ENCODE measurements at places on chromosomes 5 and 9. TPM values are rescaled to one million over a fixed set of nuclear protein-coding genes. Genes with fewer than 3 reads are reported as not detected.

Gene CRHBP
- not detected for total RNA-seq

Gene AFF4
- total RNA-seq: 18.3 TPM

Gene NCS1
- 16.6 TPM for total RNA-seq

Gene SOX30
- total RNA-seq: not detected

Gene MYORG
- total RNA-seq: 0.23 TPM

Gene PCDHAC1
- not detected for total RNA-seq

DNA sequence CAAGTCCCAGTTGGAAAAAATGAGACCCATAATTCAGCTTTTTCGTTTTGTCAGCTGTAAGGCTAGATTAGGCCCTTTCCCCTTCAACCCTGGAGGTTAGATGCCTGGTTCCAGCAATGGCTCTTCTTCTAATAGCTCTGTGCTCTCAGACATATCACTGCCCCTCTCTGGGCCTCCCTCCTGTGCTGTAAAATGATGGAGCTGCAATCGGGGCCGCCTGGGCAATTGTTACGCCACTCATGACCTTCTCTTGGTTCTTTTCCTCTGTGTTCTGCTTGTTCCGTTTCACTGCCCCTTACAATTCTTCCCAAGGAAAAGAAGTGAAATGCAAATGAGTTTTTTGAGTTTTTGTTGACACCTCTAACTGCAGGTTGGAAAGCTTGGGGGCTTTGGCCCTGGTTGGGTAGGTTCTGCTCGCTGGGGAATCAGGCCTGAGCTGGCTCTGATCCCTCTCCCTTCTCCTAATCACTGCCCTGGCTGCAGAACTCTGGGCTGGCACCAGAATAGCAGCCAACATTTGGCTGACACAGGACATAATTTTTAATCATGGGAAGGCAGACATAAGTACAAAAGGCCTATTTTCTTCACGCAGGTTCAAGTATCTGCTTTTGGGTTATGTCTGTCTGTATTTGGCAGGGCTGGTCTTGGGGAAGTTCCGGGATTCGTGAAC, 110.9 kb downstream of the FOXD1 start:
- no peak for DNase-seq

DNA sequence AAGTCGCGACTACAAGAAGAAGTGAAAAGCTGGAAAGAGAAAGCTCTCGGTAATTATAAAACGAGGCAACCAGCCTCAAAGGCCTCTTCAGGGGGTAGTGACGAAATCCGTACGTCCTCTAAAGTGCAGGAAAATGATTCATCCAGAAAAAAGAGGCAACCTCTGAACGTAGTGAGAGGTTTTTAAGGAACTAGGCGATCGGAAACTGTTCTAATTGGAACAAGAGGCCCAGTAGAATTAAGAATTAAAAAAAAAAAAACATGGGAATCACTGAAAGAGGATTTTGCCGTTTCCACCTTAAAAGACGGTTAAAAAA, 1.0 kb downstream of the CSNK1A1 start:
- no peak for DNase-seq

DNA sequence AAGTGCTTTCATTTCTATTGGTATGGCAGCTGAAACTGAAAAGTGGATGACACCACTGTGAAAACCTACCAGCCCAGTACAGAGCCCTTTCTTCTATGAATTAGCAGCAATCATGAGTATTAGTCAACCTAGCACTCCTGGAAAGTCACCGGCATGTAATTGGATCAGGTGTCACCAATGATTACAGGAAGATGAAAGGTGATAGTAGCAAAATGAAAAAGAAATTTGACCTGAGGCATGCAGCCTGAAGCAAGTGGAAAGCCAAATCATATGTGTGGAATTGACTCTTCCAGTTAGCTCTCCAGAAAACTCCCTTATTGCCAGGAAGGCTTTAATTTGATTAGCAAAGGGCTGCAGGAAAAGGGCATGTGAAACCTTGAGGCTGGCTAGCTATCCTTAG, 81.2 kb upstream of the NAA35 start:
- DNase-seq: no peak

DNA sequence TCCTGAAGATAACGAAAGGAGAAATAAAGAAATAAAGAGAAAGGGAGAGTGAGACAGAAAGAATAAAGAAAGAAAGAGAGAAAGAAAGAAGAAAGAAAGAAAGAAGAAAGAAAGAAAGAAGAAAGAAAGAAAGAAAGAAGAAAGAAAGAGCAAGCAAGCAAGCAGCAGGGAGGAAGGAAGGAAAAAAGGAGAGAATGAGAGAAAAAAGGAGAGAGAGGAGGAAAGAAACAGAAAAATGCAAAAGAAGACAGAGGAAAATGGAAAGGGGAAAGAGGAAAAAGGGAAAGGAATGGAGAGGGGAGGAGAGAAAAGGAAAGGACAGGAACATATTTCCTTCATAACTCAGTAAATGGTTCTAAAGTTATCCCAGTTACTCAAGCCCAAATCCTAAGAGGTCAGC, 978.8 kb upstream of the CDH9 start:
- DNase-seq: no peak

- DNase-seq: peak; percentile 51
Measured at GRCh38 chr5:40904205-40904993, 4.9 kb upstream of the C7 start.

DNA sequence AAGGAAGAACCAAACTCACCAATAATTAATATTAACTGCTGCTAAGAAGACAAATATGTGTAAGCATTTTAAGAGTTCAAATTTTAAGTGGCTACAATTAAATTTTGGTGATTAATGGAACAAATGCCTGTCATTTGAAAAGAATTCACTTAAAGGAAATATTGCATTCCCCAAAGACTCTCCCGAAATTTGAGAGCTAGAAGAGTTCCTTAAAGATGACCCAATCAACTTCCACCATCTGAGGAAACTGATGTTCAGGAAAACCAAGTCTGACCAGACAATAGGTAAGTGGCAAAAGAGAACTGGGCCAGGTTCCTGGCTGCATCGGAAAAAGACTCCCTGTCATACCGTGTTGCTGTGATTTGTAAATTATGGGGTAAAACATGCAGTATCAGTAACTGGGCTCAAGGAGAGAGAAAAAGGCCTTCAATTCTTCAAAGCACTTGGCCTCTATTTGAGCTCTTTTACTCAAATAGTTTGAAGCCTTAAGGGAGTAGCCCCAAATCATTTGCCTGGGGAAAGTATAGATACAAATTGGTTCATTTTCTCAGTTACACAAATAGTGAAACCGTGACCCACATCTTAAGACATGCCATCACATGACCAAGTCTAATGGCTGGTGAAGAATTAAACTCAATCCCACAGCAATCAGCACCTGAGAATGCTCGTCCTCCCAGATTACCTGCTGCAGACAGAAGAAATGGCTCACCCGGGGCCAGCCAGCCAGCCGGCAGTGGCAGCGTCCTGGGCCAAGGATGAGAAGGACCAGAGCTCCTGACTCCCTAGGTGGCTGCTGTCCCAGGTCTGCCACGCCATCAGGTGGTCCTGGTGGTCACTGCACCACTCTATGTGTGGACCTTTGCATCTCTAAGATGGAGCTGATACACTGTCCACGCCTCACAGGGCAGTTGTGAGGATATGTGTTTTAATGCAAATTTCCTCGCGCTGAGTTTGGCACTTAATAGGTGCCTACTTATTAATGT, 162.9 kb downstream of the TTLL11 start:
- DNase-seq: no peak

DNA sequence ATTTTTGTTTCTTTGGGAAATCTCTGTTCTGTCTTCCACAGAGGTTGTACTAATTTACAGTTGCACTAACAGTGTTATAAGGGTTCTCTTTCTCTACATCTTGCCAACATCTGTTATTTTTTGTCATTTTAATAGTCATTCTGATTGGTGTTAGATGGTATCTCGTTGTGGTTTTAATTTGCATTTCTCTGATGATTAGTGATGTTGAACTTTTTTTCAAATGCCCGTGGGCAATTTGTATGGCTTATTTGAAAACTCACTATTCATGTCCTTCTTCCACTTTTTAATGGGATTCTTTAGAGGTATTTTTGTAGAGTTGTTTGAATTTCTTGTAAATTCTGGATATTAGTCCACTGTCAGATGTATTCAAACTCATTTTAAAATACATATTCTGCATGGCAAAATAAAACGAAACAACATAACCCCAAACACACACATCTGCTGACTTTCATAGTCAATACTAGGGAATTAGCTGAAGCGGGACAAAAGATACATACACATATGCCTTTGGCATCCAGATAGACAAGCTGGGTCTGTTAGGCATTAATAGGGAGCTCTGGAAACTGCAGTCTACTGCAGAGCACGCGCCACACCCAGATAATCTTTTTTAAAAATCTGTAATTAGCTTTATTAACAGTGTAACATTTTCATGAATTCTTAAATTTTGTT, 5.8 kb upstream of the SPATA31C2 start:
- DNase-seq: no peak

DNA sequence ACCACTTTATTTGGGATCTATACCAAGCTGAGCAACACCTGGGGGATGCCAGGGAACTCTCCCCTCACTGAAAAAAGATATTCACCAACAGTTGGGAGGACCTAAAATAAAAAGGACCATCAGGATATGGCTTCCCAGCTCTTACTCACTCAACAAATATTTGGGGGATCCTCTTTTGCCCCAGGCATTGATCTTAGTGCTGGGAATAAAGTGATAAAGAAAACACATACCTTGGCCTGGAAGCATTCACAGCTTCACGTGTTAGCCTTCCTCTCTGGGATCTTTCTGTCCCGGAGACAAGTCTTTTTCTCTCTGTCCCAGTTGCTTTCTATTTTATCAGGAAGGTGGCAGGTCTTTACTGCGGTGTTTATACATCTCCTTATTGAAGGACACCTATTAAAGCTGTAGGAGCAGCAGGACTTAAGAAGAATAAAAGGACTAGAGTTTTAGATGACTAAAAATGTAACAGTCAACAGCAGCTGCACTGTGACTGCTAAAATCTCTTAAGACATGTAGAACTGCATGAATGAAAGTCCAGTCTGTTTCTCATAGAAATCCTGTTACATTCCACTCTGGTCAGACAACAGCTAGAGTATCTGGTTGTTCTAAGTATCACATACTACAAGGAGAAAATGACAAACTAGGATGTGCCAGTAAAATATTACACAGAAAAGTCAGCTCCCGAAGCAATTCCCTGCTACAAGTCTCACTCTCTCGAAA, 90.0 kb upstream of the ITGA2 start:
- DNase-seq: no peak

DNA sequence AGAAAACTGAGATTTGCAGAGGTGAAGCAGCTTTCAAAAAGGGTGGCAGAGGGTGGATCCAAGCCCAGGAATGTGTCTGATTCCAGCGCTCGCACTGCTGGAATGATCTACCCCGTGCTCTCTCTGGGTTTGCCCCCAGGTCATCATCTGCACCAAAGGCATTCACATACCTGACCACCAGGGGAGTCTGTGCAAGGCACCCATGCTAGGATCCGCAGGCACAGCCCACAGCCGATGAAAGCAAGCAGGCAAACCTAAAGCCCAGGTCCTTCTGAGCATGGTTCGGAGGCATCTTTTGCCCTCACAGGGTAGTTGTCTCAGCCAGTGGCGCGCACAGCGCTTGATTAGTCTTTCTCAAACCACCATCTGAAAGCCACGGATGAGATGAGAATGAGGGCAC, 56.6 kb downstream of the TEK start:
- DNase-seq: no peak

DNA sequence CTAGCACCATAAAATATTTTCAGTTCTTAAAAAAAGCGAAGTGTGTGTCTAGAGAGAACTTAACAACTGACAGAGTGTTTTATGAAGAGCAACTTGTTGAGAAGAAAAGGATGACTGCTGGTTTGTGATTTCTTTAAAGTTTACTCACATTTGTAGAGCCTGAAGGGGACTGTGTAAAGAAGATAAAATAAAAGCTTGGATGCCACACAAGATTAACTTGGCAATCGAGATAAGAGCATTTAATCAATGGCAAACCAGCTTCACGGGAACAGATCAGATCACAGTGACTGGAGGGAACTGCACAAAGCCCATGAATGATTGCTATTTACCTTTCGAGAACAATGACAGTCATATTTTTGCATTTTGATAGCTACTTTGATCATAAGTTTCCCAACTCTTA, 2013.1 kb upstream of the CDH9 start:
- DNase-seq: no peak

DNA sequence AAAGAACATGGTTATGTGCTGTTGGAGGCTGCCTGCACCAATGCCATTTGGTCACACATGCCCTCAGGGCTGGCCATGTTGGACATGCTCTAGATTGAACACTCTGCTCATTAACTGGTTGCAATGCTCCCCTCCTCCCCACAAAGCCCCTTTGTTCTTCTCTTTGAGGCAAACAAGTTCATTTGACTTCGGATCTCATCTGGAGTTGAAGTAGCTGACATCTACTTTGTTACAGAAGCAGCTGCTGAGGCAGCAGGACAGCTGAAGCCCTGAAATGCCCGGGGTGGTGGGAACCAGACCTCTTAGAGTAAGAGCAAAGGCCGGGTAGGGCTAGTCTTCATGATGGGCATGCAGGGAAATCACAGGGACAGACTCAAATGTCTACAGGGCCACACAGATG, 123.5 kb downstream of the APBA1 start:
- no peak for DNase-seq

- DNase-seq: no peak
Measured at GRCh38 chr5:152953788-152954483, 536.5 kb upstream of the GRIA1 start.

GRCh38 chr9:136192289-136193126, 12.4 kb downstream of the LHX3 start:
- no peak for DNase-seq

DNA sequence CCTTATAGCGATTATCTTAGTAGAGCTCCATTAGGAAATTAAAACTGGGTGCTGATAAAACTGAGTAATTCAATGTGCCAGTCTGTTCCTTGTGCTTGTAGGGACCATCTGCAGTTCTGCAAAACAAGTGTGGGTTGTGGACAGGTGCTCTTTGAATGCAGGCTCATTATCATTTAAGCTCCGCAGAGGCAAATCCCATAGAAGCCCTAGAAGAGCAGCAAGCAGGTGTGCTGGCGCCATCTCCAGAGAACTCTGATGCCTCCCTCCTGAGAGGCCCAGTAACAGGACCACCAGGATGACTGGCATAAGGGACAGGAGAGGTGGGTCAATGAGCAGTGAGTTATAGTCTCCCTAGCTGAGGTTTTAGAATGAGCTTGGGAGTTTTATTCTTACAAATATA, 1342.4 kb upstream of the DMAC1 start:
- DNase-seq: no peak

DNA sequence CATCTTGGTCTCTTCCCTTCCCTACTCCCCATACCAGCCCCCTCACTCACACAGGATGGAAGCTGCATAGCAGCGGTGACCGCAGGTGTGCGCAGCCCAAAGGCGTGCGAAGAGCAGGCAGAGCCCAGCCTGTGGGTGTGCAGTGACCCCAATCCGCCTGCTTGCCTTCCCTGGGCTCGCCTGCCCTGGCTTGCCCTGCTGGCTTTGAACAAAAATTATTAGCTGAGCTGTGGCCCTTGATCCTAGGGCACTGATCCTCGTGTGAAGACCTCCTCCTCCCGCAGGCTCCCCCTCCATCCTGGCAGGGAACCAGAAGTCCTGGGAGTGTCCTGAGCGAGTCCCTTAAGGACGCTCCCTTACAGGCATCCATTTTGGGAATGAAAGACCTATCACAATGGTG, 31.9 kb downstream of the MORN5 start:
- DNase-seq: no peak
